ENCODE measurements at places on chromosomes 16 and 17.

DNA sequence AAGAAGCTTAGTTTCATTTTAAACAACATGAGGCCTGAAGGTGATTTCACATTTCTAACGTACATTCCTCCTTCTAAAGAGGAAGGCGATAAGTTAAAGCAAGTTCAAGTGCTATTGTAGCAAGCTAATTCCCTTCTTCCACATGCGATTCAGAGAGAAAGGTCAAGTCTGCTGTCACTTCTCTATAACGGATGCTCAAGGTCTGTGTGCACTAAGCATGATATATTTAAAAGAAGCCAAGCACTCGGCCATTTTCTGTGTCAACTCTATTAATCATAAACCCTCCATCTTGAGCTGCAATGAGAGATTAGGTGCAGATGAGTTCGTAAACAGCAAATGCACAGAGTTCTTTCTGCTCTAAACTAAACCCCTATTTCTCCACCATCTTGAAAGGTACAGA lies 568.8 kb upstream of the ZFHX3 start:
- DNase-seq, result no peak

GRCh38 chr16:89561142-89561883 lies 831 bp downstream of the RPL13 start:
- no peak for DNase-seq

GRCh38 chr17:74892013-74892841 lies 1.2 kb downstream of the FADS6 start:
- no peak for DNase-seq

DNA sequence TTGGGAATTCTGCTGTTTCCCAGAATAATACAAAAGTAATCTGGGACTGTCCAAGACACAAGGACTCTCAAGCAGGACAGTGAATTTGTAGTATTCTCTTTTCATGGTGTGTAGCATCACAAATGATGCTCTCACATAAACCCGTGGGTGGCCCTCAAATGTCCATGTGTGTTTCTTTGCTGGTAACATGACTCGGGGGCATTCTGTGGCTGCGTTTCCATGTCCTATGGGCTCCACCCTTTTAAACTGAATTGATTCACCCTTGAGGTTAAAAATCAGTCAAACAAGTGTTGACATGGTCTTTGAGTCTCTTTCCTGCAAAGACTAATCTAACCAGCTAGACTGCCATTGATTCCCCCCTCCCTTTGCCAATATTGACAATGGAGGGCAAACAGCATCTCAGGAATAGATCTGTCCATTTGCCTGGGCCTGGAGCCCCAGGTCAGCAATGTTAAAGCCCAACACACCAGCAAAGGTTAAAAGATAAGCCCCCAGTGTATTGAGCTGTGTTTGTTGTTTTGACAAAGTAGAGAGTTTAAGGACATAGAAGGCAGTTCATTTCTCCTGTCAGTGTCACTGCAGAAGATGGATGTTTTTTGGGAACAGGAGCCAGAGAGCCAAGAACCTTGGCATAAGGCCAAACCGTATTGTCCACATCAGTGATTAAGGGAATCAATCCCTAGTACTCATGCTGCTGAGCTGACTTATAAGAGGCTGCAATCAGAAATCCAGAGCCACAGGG lies 117.1 kb upstream of the COX10 start:
- DNase-seq, result no peak

DNA sequence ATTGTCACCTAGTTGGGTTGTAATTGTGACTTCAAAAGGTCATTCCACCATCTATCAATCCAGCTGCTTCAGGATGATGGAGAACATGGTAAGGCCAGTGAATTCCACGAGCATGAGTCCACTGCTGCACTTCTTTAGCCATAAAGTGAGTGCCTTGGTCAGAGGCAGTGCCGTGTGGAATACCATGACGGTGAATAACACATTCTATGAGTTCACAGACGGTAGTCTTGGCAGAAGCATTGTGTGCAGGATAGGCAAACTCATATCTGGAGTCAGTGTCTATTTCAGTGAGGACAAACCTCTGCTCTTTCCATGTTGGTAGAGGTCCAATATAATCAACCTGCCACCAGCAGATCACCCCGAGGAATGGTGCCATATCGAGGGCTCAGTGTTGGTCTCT lies 650.9 kb downstream of the KCNJ2 start:
- no peak for DNase-seq

DNA sequence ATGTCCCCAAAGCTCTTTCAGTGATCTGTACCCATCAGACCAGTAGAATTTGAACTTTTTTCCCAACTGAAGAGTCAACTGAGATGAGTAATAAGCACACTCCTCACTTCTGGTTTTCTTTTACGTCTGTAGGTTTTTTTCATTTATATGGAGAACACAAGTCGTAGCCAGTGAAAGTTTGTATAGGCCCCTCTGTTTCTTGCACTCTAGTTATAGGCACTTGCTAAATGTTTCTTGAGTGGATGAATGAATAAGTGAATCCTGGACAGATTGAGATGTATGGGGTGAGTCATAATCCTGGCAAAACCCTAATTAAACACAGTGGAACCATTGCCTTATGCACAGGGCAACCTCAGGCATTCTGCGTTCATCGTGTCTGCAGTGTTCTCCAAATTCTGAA lies 193.7 kb upstream of the TBX2 start:
- DNase-seq, result no peak

GRCh38 chr16:81578076-81578475 lies 133.5 kb downstream of the CMIP start:
- DNase-seq, result no peak

DNA sequence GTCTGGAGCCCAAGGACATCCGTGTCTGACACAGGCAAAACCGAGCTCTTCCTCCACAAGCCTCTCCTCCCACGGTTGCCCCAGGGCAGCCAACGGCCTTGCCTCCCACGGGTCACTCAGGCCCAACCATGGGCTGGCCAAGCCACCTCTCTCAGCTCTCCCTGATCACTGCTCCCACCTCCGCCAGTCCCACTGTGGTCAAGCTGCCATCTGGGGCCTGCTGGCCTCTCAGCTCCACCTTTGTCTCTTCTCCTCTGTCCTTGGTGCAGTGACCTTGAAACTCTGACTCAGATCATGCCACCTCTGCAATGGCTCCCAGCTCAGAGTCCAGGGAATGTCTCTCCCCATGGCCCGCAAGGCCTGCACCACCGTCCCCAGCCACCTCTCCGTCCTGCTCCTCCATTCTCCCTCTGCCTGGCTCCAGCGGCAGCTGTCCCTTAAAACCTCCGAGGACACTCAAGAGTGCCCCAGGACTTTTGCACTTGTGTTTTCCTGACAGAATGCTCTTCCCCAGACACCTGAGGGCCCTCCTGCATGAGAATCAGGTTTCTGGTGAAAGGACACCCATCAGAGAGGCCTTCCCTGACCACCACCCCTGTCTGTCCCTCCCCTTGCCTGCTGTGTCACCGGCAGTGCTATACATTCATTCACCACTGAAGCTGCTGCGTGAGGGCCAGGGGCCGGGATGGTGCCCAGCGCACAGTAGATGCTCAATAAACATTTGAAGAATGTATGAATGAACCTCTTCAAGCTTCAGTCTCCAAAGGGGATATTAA lies 19.3 kb downstream of the PEMT start:
- DNase-seq, result no peak

DNA sequence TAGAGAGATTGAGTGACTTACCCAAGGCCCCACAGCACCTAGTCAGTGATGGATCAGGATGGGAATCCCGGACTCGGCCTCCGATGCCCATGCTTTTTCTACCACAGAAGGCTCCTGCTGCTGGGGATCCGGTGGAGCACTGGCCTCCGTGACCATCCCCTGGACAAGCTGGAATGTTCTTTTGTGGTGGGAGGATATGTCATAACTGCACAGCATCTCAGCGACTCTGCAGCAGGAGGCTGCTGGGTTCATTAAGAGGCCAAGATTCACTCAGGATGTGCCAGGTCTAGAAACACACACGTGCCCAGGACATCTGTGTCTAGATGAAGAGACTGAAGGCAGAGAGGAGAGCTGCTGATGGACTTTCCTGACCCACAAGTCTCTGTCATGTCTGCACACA lies 34.7 kb upstream of the NGFR start:
- DNase-seq, result no peak

DNA sequence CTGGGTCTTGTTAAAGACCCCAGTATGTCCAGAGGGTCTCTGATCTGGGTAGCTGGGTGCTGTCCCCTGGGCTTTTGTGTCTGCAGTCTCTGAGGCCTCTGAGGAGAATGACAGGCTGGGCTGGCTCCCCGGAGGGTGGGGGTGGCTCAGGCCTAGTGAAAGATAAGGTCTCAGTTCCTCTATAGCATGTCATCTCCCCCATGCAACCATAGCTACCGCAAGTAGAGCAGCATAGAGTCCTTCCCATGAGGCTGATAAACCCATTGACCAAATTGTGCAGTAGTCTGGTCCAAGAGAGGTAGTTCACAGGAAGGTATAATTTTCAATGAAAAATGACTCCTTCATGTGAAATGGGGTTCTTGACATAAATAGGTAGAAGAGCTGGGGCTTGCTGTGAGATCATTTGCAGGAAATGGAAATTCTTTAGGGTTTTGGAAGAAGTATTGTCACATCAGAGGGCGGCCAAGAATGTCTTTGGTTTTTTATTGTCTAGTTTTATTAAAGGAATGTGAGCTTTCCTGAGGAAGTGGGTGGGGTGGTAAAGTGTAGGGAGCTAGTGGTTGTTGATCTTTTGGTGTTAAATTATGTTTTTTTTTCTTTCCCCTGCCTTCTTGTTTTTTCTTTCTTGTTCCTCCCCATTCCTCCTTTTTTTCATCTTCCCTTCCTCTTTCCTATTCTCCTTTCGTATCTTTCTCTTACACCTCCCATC lies 21.0 kb downstream of the SLC7A6OS start:
- peak; percentile 77 for DNase-seq

DNA sequence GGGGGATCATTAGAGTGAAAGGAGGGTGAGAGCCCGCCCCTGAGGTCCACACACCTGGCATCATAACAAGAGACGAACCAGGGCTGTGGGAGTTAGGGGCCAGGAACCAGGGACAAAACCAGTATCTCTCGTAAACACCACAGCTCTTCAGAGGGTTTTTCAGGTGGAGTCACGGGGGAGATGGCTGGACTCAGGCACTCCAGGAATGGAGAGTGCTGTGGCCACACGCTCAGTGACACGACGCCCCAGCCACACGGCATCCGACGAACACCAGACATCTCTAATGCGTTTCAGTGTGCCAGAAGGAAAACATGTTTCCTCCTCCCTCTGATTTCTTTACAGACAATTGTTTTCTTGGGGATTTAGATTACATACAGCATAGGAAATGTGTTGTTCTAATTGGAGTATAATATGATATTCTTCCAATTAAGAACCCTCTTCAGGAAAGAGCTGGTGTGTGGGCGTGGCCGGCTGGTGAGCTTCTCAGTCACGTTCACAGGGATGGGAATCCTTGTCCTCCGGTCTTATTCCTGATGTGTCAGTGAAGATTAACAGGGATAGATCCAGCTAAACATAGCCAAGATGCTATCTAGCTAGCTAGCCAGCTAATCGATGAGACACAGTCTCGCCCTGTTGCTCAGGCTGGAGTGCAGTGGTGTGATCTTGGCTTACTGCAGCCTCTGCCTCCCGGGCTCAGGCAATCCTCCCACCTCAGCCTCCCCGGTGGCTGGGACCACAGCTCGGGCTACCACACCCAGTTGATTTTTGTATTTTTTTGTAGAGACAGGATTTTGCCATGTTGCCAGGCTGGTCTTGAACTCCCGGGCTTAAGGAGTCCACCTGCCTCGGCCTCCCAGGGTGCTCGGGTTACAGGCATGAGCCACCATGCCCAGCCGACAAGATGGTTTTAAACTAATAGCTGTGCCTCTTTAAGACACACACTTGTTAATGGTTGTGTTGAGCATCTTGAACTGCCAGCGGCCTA lies 98.6 kb downstream of the BANP start:
- no peak for DNase-seq

DNA sequence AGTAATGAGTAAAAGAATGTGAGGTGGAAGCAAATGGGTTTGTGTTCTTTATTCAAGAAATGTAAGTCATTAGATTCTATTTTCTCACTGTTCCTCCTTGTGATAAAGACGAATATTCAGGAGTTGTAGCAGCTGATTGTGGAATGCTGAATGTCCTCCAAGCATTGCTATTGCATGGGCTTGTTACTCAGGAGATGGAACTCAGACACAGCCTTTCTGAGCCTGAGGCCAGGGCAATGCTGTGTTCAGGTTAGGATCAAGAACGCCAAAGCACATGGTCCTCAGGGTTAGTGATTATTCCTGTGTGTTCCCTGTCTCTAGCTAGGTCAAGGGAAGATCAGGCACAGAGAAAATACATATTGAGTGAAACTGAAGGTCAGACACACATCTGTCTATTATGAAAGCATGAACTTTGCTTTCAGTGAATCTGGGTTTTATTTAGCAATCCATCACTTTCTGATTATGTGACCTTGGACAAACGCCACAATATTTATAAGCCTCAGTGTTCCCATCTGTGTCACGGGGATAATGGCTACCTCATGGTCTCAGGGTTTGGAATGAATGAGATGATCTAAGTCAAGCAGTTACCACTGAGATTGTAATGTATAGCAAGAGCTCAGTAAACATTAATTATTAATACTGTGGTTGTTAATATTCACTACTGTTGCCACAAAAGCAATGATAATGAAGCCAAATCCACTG lies 426.8 kb upstream of the DYNLRB2 start:
- DNase-seq, result no peak

DNA sequence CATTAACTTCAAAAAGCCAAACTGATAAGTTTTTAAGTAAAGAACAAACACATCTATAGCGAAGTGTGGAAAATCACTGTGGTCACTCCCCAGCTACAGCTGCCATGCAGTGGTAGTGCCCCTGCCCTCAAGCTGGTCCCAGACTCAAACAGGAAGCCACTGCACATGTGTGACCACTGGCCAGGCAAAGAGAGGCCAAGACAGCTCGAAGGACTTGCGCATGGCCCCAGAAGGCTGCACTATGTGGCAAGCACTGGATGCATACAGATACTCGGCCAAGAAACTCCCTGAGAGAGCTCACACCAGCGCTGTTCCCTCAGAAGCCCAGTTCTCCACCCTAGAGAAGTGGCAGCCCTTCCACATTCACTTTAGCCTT lies 82.4 kb downstream of the ANKRD11 start:
- no peak for DNase-seq

DNA sequence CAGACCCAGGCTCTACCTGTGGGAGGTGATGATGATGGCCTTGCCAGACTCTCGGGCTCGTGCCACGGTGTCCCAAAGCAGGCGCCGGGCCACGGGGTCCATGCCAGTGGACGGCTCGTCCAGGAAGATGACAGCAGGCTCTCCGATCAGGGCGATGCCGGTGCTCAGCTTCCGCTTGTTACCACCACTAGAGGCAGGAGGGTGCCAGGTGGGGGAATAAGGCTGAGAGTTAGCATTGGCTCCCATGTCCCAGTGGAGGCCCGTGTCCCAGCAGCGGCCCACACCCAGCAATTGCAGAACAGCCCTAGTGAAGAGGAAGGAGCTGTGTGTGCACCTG lies 10.3 kb upstream of the RNPS1 start:
- no peak for DNase-seq

GRCh38 chr16:57544124-57544653 lies 1.7 kb downstream of the ADGRG5 start:
- DNase-seq, result peak; percentile 53
